ENCODE measurements at places on chromosomes 11 and 22.

DNA sequence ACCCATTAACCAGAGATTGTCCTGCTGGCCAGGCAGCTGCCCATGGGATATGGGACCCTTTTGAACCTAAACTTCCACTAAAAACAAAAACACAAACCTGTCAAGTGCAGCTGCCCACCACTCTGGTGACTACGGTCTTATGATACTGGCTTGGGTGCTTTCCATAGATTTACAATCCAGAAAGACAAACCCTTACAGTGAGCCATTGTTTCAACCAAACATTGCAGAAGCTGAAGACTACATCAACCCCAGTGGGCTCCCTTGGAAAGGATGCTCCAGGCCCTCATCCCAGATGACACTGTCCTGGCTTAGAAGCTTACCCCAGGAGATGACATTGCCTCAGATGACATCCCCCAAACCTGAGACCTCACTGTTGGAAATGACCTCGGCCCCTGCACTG is 56.9 kb upstream of the WNT11 start:
- no peak for DNase-seq

GRCh38 chr22:46878191-46878948 is 115.9 kb downstream of the TBC1D22A start:
- no peak for DNase-seq

DNA sequence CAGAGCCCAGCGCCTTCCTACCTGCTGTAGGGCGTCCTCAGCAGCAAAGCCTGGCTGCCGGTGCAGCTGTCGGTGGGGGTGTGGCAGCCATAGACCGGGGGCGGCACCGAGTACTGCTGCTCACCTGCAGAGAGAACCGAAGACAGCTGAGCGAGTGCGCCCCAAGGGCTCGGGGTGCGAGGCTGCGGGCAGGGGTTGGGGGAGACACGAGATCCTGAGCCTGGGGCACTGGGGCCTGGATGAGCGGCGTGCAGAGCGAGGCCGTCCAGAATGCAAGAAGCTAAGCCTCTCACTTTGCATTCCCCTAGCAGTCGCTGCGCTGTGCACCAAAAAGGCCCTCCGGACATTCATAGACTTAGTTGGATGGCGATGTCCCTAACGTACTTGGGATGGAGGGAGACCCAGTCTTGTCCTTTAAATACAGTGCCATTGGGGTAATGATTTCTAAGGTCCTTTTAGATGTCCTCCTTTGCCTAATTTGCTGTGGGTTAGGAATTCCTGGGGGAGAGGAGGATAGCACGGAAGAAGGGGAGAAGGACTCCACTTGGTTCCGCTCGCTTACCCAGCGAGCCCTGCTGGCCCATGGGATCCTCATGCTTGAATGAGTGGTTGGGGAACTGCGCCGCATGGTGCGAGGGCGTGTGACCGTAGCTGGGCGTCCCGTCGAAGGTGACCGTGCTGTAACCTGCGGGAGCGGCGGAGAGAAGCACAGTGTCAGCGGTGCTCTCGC is 7.2 kb downstream of the WT1 start:
- no peak for DNase-seq

GRCh38 chr11:2776351-2777061 is 76.7 kb upstream of the KCNQ1OT1 start:
- DNase-seq = no peak

- no peak for DNase-seq
These were observed 48.2 kb downstream of the CADM1 start for GRCh38 chr11:115456019-115456418.

DNA sequence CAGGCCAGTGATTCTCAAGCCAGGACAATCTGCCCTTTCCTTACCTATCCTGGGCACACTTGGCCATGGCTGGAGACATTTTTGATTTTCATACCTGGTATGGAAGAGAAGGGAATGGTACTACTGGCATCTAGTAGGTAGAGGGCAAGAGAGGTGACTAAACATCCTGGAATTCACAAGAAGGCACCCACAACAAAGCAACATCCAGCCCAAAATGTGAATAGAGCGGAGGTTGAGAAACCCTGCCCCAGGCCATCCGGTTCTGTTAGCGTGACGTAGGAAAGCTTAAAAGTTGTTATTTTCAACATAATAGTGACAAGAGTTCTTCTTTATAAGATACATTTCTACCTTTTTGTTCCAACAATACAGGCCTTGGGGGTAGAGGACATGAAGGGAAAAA is 114.9 kb upstream of the ALX4 start:
- no peak for DNase-seq

- DNase-seq = no peak
These were observed 47.0 kb upstream of the GALNT18 start for GRCh38 chr11:11668781-11669180.

DNA sequence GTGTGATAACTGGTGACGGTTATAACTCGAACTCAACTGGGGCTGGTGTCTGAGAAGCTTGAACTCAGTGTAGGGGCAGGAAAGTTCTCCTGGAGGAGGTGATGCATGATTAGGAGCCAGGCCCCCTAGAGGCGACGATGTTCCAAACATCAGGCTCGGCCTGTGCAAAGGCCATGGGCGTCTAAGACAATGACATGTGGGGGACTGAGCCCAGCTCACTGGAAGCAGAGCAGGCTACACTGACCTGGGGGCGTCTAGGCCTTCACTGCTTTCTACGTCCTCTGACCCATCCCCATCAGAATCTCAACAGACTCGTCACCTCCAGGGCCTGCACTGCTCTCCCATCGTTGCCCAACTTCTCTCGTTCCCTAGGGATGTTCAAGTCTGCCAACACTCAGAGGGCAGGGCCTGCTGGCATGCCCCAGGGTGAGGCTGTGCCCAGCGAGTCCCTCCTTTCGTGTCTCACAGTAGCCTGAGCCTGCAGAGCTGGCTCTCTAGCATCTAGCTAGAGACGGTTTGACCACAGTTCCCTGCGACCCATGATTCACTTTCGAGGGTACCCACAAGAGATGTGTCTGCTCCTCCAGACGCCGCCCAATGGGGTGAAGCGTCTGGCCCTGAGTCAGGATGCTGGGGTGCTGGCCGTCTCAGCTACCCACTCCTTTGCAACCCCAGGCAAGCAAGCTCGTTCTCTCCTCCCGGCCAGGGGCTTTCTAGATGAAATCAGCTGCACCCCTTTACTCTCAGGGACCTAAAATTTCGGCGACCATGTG is 1.1 kb upstream of the ATG16L2 start:
- DNase-seq = no peak

GRCh38 chr11:66958956-66959274 is 732 bp upstream of the PC start:
- DNase-seq = no peak

- no peak for DNase-seq
These were observed 972 bp upstream of the TSSC4 start for GRCh38 chr11:2399488-2400068.

GRCh38 chr11:17135916-17136683 is 58.6 kb upstream of the RPS13 start:
- no peak for DNase-seq

DNA sequence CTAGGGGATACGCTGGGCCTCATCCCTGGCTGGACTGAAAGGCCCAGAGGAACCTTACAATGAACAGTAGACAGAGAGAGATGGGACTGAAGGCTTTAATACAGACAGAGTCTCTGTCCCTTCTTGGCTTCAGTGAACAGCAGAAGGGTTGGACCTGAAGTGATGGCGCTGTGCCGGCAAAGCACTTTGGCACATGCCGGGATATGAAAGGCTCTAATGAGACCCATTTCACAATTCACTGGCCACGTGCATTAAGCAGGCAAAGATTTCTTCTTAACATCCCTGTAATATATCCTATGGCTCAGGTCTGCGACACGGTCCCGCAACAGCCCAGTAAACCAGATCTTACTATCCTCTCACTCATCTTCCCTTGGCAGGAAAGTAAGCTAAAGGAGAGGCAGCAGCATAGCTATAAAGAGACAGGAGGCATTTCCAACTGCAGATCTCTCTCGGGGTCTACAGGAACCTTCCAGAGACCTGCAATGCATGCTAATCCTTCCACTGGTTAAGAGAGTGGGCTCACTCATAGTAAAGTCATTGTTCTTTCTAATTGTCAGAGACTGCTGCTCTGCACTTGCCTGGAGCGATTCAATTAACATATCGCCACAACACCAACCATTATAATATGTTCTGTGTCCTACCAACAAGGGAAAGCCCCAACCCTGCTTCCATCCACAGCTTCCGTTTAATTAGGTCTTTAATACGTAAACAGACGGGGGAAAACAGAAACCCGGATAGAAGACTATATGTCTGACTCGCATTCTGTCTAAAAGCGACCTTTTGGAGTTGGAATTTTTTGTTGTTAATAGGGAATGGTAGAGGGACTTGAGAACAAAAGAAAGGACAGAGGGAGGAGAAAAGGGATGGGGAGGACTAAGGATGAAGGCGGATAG is 1179.0 kb downstream of the LRRC4C start:
- no peak for DNase-seq

GRCh38 chr11:79263001-79263400 is 177.8 kb downstream of the TENM4 start:
- DNase-seq = no peak

DNA sequence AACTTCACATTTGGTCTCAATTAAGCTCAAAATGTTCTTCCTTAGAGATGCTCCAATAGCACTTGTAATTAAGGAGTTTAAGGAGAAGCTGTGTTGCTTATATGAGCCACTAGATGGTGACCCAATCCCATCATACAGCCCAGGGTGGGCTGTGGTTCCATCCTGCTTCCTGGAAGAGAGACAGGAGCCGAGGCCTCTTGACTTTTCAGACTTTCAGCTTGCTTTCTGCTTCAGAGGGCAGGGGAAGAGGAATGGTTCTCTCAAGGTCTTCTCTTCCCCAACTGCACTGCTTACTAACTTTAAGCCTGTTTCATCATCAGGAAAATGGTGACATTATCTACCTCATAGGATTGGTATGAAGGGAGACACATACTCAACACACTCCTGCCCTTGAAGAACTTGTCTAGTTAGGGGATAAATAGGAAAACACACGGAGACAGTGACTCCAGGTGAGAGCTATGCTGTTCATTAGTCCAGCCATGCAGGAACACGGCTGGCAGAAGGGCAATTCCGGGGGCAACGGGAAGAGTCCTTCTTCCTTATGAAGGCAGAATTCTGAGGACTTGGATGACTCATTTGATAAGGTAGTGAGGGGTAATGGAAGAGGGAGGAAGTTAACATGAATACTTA is 20.1 kb downstream of the TMEM218 start:
- no peak for DNase-seq

DNA sequence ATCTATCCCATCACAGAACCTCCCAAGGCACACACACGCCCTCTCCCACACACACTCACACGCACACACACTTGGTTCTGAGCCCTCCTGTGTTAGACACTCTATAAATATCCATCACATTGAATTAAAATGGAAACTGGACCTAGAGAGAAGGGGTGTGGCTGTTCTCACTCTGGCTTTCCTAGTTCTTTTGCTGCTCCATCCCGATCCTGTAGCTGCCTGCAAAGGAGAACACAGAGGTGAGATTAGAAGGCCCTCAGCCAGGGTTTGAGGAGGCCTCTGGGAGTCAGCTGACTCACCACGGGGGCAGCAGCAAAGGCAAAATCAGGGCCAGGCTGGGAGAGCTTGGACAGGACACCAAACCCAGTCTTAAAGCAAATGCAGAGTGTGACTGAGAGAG is 192.3 kb upstream of the CADM1 start:
- DNase-seq = no peak

GRCh38 chr11:44746894-44747293 is 20.1 kb downstream of the TSPAN18 start:
- no peak for DNase-seq

GRCh38 chr11:23413057-23413456 is 552.8 kb upstream of the CCDC179 start:
- DNase-seq = no peak

DNA sequence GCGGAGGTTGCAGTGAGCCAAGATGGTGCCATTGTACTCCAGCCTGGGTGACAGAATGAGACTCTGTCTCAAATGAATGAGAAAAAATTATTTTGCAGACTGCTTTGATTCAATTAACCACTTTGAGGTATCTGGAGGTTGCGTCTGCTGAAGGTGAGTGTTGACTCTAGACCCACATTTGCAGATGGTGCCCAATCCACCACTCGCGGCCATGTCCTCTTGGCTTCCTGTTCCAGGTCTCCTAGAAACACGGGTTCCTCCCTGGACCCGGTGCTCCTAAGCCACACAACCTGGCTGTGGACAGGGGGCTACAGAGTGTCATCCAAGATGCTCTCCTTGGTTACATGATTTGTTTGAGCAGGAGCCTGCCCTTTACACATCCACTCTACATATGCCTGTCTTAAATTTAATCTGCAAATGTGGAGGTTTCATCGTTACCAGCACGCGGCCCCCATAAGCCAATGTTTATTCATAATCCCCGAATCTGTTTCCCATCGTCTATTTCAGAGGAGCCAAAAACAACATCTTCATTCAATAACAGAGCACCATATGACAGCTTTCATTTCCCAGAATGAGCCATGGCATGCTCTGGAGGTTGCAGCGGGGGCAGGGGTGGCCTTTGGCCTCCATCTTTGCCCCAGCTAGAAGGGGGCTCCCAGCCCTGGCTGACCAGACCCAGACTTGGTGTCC is 377.2 kb downstream of the CTTN start:
- no peak for DNase-seq

DNA sequence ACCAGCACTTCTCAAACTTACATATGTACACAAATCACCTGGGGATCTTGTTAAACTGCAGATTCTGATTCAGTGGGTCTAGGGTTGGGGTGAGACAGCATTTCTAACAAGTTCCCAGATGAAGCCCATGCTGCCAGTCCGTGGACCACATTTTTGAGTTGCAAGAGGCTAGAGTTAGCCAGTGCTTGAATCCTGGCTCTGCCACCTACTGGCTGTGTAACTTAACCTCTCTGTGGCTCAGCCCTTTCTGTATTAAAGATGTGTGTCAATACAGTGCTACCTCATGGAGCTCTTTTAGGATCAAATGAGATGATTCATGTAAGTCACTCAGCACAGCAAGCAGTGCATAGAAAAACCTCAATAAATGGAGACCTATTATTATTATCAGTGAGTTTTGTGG is 90.2 kb upstream of the ISX start:
- DNase-seq = no peak

- no peak for DNase-seq
These were observed 47.7 kb upstream of the GAB2 start for GRCh38 chr11:78465169-78465942.

GRCh38 chr11:60658409-60658808 is 41.0 kb upstream of the MS4A8 start:
- peak; percentile 69 for DNase-seq

DNA sequence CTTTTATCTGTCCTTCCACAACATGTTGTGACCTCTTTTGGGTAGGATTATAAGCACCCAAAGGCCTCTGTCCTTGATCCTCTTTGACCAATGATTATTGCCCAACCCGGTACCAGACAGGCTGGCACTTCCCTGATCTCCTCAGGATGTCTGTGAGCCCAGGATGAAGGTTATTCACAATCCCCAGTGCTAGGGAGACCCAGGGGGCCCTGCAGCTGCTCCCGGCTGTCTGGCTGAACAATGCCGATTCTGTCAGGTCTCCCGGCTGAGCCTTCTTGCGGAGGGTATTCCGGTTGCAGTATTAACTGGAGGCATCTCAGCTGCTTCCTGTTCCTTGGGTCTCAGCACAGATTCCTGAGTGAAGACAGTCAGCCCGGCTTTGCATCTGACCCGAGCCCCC is 71.2 kb upstream of the CDON start:
- no peak for DNase-seq

- DNase-seq = no peak
These were observed 378.2 kb upstream of the NARS2 start for GRCh38 chr11:78952890-78953289.

GRCh38 chr22:35697142-35697541 is 20.5 kb upstream of the APOL5 start:
- DNase-seq = no peak

- no peak for DNase-seq
These were observed 1.8 kb downstream of the ADSL start for GRCh38 chr22:40348025-40348658.

Measured in NCI-H1436 treated with DMSO at 0.1 percent for 48 hours (cell line).